ENCODE measurements at places on chromosomes 4 and X.
A peak's percentile ranks its signal among the peaks of the same experiment; 100 is the strongest.

- DNase-seq = peak; percentile 66
These were observed at the start of gene PLXNA3 for GRCh38 chrX:154458116-154458953. TSS of gene PLXNA3 (plus strand) at chrX:154458281. CDS start at chrX:154460184, 1,903 bp downstream.

DNA sequence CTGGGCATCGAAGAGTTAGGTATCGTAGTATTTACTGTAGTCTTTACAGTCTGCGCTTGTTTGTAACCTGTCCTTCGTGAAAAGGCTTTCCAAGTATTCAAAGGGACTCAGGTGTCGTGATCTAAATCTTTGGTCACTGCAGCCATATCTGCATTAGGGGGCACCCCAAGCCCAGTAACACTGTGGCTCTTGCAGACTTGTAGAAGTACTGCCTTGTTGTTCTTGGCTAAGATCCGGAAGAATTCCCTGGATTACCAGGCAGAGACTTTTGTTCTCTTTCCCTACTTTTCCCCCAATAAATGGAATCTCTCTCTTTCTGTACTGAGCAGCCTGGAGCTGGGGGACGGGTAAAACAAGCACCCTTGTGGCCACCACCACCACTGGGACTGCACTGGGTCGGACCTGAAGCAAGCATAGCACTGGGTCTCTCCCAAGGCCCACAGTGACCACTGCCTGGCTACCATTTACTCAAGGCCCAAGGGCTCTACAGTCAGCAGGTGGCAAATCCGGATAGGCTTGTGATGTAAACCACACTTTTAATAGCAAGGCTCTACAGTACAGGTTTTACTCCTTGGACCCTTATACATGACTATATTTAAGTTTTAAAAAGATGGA lies 12.0 kb downstream of the CXorf58 start:
- no peak for DNase-seq

GRCh38 chrX:128518508-128518907 lies 466.3 kb upstream of the ACTRT1 start:
- peak; percentile 0 for DNase-seq

- DNase-seq = no peak
These were observed 58.0 kb downstream of the PJA1 start for GRCh38 chrX:69107231-69107739.

DNA sequence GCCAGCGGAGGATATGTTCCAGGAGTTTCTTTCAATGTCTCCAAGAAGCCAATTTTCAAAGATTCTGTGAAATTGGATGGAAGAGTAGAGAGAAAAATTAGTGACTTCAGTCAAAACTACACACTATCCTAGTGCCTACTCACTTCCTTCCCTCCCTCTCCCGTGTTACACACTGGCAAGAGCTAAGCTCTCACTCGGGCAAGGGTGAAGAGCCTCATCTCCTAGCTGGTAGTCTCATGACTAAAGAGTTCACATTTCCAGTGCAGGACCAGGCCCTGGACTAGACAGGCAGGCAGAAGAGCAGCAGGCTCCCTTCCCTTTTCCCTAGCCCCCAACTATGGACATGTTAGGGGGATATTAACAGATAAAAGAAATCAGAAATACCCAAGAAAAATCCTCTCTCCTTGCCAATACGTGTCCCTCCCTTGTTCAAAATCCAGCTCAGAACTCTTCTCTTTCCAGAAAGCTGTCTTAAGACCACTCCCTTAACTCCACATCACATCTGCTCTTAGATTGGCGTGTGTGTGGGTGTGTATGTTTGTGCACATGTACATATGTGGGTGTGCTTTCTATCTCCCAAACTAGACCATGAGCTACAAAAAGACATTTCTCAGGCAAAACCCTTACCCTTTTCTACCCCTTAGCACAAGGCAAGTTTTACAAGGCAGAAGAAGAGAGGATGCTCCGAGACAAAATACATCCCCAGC lies 29.9 kb downstream of the ZDHHC9 start:
- no peak for DNase-seq

GRCh38 chrX:132216283-132216682 lies 3.0 kb downstream of the RAP2C start:
- DNase-seq = no peak

DNA sequence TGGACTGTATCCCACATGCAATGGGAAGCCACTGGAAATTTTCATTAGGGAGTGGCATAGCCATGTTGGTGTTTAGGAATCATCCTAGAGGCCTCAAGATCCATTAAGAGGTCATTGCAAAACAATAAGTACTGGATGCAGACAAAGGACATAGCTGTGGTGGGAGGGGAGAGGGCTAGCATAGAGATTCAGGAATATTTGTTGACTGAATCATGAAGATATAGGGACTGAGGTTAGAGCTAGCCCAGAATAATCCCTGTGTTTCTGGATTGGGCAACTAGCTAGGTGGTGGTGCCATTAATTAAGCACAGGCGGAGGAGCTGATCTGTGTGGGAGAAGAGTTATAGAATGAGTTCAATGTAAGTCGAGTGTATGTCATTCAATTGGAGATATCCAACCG lies 135.0 kb downstream of the RAB28 start:
- peak; percentile 56 for DNase-seq

- peak; percentile 85 for DNase-seq
These were observed 163.3 kb downstream of the MID1 start for GRCh38 chrX:10457092-10457491.

- no peak for DNase-seq
These were observed 86.9 kb upstream of the COX18 start for GRCh38 chr4:73156394-73156793.

- no peak for DNase-seq
These were observed 87.2 kb upstream of the PITX2 start for GRCh38 chr4:110710070-110710469.

- no peak for DNase-seq
These were observed 13.8 kb downstream of the CLDN34 start for GRCh38 chrX:9980927-9981326.

DNA sequence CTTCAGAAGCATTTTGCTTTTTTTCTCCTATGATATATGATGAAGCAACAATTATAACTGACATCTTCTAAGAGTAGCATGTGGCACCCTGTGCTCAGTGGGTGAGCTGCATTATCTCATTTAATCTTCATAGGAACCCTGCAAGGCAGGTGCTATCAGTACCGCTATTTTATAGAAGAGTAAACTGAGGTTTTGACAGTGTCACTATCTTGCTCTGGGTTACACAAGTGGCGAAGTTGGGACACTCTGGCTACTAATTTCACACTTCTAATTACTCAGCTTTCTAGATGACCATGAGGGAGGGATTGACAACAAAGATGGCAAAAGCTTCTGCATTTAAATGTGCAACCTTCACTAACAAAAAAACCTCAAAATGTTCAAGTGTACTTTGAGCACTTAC lies 76.9 kb upstream of the CAMK2D start:
- no peak for DNase-seq

- peak; percentile 72 for DNase-seq
These were observed 652 bp downstream of the SRPX start for GRCh38 chrX:38220024-38220414.

DNA sequence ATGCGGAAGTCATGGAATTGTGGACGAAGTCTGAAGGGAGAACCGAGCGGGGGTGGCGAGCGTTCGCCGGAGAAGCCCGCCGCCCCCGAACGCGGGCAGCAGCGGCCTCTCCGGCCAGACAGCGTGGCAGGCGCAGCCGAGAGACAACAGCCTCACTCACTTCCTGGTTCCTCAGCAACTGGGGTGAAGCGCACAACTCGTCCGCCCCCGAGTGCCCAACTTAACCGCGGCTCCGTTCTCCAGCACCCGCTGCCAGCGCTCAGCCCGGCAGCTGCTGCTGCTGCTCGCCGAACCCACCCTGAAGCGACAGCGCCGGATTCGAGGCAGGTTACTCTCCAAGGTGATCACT lies 68.0 kb downstream of the NOCT start:
- peak; percentile 88 for DNase-seq

GRCh38 chr4:148782284-148782683 lies 340.1 kb upstream of the NR3C2 start:
- no peak for DNase-seq

- DNase-seq = no peak
These were observed 353.0 kb upstream of the GALNT7 start for GRCh38 chr4:172815499-172816164.

GRCh38 chr4:172826346-172826745 lies 342.3 kb upstream of the GALNT7 start:
- DNase-seq = peak; percentile 5

GRCh38 chrX:41518127-41518840 lies 71.1 kb downstream of the NYX start:
- no peak for DNase-seq

GRCh38 chr4:137387924-137388323 lies 144.4 kb downstream of the PCDH18 start:
- DNase-seq = peak; percentile 81

- DNase-seq = no peak
These were observed 50.5 kb downstream of the RHOH start for GRCh38 chr4:40247350-40247749.

GRCh38 chr4:74267998-74268606 lies 40.2 kb upstream of the EPGN start:
- DNase-seq = peak; percentile 87

DNA sequence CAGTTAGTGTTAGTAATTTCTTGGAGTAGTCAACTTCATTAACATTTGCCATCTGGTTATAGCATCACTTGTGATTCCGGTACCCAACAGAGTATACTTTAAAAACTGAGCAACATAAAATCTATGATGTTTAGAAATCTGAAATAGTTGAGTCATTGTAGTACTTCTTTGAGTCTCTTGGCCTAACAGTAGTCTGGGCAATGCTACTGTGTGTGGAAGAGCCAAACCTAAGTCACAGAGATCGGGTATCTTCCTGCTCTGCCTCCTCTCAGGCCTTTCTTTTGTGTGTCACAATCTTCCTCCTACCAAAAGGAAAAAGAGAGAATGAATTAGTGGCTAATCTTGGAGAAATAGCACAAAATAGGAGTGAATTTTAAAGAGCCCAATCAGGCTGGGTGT lies 25.5 kb downstream of the DCUN1D4 start:
- no peak for DNase-seq

DNA sequence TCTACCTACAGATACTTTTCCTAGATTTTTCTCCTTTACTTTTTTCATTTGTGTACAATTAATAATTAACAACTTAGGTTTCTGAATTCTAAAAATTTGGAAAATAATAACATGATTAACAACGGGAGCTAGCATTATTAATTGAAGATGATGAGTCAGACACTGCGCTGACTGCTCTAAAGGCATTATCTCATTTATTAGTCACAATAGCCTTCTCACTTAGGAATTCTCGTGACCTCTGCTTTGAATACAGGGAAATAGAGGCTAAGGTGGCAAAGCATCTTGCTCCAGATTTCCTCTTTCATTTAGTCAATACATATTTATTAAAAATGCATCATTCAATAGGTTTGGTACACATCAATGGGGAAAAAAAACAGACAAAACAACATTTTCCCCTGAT lies 441.3 kb downstream of the PCDH18 start:
- peak; percentile 24 for DNase-seq

GRCh38 chrX:73262991-73263390 lies 48.3 kb upstream of the NAP1L2 start:
- DNase-seq = peak; percentile 20

DNA sequence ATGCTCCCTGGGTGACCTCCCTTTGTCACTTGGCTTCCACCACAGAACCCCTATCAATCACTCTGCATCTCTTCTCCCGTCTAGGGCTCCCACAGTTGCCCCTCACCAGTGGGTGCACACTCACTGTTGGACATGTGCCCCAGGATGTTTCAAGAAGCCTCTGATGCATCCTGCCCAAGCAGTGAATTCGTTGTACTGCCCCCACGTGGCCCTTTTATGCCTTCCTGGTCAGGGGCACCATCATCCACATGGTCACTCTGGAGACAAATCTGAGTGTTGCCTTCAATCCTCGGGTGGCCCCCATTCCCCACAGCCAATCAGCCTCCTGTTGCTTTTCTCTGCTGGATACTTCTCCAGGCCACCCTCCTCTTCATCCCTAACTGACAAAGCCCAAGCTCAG lies 12.2 kb downstream of the ITIH6 start:
- peak; percentile 27 for DNase-seq

- DNase-seq = no peak
These were observed 27.7 kb upstream of the SFRP2 start for GRCh38 chr4:153816542-153816941.
